Stimulated activated CD4-positive, alpha-beta T cell treated with anti-CD3 and anti-CD28 coated beads, TNF-alpha, amount 100 ng/mL, for 24 hours (primary cell): ENCODE measurements at places on chromosomes 4 and X.

GRCh38 chr4:74262522-74262921, 45.7 kb upstream of the EPGN start:
- DNase-seq, result no peak

GRCh38 chr4:189809839-189810238, 130.8 kb upstream of the FRG1 start:
- DNase-seq, result no peak

GRCh38 chrX:2705046-2705832, 14.1 kb downstream of the CD99 start:
- DNase-seq, result no peak

- no peak for DNase-seq
These were observed 147.0 kb downstream of the AFAP1 start for GRCh38 chr4:7792616-7793015.

DNA sequence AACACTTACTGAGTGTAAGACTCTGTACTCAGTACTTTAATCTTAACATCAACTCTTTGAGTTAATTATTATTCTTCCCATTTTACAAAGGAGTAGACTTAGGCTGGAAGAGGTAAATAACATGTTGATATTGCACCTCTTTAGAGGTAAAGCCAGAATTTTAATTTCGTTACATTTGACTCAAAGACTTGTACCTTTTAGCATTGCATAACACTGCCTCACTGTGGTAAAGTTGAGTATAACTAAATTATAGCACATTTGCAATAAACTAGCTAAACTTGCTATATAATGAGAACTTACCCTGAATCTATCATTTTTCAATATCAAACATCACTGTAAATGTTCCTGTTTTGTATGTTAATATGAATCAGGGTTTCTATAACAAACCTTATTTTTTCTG, 218.5 kb downstream of the PRR32 start:
- no peak for DNase-seq

- DNase-seq, result no peak
These were observed 348.5 kb downstream of the INPP4B start for GRCh38 chr4:142497606-142498005.

DNA sequence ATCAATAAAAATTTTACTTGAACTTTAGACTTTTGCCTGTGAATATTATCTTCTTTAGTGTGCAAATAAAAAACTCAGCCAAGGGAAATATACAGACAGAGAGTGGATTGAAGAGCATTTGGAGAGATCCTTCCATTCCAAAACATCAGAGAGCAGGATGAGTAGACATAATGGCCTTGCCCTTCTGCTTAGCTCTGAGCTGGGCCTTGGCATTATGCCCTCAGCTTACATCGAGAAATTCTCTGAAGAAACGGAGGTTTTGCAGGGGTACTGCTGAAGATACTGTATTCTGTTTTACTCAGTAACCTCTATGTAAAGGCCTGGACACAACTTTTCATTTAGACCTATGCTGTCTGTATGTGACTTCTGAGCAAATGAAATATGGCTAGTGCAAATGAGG, 317.4 kb downstream of the STIM2 start:
- no peak for DNase-seq

GRCh38 chr4:160709546-160709945, 1454.3 kb downstream of the FSTL5 start:
- no peak for DNase-seq

- DNase-seq, result no peak
These were observed 875.2 kb downstream of the RAPGEF2 start for GRCh38 chr4:159977907-159978617.

DNA sequence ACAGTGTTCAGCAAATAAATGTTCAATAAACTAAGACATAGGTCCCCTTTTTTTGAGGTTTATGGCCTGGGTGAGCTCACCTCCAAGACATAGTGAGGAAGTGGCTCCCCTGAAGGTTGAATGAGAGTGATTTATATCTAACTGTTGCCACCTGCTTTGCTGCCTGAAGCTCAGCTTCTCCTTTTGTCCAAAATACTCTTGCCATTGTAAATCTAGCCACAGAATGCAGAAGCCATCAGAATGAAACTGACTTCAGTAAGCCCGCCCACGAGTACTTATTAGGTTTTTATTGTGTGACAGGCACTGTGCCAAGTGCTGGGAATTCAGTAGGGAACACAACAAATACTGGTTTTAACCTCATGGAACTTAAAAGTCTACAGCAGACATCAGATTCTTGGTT, 18.0 kb downstream of the SPINK2 start:
- no peak for DNase-seq

DNA sequence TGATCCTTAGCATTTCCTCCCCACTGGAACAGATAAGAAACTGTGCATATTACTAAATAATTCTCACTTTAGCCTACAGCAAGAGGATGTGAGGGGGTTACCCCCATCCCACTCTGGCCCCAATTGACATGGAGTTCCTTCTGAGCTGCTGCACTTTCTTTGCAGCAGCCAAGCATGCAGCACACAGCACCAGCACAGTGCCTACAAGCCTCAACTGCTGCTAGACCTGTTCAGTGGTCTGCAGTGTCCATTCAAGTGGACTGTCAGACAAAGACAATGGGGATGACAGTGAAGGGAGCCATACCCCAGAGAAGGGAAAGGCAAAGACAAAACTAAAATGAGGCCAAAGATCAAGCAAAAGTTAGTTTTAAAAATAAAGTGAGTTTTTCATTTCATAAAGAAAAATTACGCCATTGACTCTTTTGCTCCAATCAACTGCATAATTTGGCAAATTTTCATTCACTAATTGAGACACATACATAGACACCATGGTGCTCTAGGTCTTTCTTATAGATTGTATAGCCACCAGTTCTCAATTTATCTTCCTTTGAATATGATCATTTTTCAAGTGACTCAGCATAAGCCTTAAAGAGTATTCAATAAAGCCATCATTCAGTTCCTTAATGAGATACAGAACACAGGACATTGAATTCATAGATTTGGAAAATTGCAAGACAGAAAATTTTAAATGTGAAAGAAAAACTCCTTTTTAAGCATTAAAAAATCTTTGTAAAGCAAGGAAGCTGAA, 410.6 kb downstream of the HNRNPD start:
- DNase-seq, result no peak

DNA sequence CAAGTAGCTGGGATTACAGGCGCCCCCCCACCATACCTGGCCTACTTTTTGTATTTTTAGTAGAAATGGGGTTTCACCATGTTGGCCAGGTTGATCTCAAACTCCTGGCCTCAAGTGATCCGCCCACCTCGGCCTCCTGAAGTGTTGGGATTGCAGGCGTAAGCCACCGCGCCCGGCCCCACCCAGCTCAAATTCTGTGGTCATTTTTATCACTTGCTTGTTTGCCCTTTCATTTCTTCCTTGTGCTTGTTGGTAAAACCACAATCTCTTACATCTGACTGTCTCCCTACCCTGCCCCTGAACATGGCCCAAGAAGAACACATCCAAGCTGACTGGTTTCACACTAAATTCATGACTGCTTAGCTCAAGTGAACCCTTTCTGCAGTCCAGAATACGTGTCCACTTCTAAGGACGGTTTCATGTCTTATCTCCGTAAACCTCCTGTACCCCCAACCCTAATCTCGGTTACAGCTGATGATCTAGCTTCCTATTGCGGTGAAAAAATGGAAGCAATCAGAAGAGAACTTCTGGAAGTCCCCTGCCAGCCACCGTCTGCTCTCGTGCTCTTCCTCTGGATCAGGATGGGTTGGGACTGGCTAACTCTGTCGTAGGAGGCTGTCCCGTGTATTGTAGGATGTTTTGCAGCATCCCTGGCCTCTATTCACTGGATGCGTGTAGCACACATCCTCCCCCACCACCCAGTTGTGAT, 5.4 kb upstream of the RS1 start:
- DNase-seq, result no peak

- no peak for DNase-seq
These were observed 12.8 kb upstream of the CFAP299 start for GRCh38 chr4:80322716-80323115.

GRCh38 chr4:77194989-77195388, 38.0 kb downstream of the CCNG2 start:
- DNase-seq, result no peak

GRCh38 chr4:40211224-40212185, 14.7 kb downstream of the RHOH start:
- DNase-seq, result no peak

GRCh38 chrX:54810532-54810931, 3.0 kb downstream of the MAGED2 start:
- no peak for DNase-seq

DNA sequence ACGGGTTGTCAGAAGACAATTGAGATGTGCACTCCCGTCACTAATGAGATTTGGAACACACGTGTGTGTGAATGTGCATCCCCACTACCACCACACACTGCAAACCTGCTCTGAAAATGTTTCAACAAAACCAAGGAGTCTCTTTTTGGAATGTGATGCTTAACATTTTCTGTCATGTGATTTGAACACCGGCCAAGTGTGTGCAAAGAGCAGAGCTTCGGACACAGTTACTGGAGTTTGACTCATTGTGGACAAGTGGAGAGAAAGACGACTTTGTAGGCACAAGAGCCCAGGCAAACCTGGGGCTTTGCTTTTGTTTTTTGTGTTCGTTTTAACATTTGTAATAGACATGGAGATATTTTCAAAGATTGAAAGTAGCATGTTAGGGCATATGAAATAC, 49.2 kb downstream of the CCKAR start:
- DNase-seq, result no peak

DNA sequence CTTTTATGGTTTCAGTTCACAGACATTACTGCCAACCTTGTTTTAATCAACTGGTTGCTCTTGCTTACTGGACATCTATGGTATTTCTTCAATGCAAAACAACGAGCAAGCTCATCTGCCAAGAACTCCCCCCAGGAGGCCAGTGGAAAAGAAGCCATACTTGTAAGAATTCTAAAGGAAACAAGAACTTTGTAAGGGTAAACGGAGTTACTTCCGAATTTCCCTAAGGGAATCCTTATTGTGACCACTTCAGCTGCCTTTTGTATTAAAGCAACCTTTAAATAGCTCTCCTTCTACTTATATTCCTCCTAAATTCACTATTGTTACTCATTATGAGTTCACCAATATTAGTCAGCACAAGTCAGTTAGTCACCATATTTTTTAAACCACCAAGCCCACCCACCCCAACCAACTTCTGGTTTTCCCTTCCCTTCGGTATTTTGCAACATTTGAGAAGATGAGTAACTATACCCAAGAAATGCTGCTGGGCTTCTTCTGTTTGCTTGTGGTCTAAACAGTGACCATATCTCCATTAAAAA, 602.8 kb upstream of the DIPK2B start:
- DNase-seq, result no peak

DNA sequence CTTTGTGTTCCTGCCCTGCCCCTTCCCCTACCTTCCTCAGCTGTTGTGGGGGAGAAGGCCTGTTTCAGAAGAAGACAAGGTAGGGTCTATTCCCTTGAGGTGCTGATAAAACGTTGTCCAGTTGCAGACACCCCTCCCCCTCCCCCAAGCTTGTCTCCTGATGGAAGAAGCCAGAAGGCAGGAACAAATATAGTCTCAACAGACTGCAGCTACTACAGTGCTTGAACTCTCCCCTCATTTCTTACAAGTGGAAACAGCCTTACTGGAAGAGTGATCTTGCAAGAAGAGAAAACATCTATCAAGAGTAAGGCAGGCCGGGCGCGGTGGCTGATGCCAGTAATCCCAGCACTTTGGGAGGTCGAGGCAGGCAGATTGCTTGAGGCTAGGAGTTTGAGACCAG, 11.0 kb upstream of the MAP7D3 start:
- no peak for DNase-seq

GRCh38 chrX:25130619-25131018, 114.9 kb upstream of the ARX start:
- no peak for DNase-seq

GRCh38 chr4:24137671-24138601, 248.1 kb upstream of the PPARGC1A start:
- DNase-seq, result no peak

DNA sequence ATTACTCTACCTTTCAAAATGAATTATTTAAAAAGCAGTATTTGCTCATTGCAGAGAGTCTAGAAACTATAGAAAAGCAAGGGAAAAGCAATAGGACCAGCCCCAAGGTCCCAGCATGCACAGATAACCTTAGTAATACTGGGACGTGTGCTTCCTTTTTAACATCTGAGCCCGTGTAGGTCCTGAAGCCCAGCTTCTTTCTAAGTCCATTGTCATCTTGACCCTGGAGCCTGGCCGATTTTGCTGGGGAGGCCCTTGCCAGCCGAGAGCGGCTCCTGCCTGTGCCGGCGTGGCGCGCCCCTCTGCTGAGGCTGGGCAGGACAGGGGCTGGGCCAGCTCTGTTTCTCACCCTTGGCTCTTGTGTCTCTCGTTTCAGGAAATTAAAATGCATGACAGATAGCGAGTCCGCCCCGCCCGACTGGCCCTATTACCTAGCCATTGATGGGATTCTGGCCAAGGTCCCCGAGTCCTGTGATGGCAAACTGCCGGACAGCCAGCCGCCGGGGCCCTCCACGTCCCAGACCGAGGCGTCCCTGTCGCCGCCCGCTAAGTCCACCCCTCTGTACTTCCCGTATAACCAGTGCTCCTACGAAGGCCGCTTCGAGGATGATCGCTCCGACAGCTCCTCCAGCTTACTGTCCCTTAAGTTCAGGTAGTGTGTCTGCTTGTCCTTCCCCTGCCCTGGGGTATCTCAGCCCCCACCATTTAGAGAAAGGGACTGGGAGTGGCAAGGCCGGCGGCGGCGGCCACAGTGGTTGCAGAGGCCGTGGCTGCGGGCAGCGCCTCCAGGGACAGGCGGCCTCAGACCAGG, 4.1 kb downstream of the MSANTD1 start:
- no peak for DNase-seq

- no peak for DNase-seq
These were observed 174.0 kb upstream of the PRPS2 start for GRCh38 chrX:12617241-12617640.

DNA sequence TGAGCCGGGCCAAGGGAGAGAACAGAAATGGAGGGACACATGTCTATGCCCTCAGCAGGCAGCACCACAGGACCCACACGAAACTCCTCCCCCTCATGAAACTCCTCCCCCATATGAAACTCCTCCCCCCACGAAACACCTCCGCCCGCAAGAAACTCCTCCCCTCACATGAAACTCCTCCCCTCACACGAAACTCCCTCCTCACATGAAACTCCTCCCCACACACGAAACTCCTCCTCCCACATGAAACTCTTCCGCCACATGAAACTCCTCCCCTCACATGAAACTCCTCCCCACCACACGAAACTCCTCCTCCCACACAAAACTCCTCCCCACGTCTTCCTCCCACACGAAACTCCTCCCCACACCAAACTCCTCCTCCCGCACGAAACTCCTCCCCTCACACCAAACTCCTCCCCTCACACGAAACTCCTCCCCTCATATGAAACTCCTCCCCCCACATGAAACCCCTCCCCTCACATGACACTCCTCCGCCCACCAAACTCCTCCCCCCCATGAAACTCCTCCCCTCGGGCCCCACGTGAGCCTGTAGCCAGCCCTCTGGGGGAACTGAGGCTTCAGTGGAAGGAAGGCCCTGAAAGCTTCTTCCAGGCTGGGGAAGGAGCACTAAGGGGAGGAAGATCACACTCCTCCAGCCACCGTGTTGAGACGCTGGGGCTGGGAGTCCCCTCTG, 15.2 kb downstream of the ADRA2C start:
- DNase-seq, result no peak
